ENCODE measurements at places on chromosomes 3 and 15.

- DNase-seq = peak; percentile 34
Observed at GRCh38 chr3:42735615-42736014, 33.0 kb upstream of the HHATL start.

DNA sequence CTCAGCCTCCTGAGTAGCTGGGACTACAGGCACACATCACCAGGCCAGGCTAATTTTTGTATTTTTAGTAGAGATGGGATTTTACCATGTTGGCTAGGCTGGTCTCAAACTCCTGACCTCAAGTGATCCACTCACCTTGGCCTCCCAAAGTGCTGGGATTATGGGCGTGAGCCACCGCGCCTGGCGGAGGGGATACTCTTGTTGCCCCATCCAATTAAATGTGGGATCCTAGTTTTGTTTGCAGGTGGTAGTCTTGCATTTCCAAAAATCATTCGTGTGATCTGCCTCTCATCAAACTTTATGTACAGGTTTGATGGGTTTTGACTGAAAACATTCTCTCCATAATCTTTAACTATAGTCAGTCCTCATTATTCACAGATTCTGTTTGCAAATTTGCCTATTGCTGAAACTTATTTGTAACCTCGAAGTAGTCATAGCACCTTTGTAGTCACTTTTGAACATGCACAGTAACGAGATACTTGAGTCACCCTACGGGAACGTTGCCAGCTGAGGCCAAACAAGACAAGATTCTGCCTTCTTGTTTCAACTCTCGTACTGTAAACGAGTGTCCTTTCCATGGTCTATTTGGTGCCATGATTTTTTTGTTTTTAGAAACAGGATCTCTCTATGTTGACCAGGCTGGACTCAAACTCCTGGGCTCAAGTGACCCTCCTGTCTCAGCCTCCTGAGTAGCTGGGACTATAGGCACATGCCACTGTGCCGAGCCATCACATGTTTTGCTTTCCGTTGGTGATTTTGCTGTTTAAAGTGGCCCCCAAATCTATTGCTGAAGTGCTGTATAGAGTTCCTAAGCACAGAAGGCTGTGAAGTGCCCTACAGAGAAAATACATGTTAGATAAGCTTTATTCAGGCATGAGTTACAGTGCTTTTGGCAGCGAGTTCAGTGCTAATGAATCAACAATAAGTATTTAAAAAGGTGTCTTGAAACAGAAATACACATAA is 8.1 kb upstream of the MAPK6 start:
- DNase-seq = no peak

GRCh38 chr3:158770741-158771350 is 31.0 kb upstream of the MFSD1 start:
- no peak for DNase-seq

GRCh38 chr15:62173215-62173614 is 8.1 kb upstream of the C2CD4B start:
- no peak for DNase-seq

GRCh38 chr3:169356284-169356955 is 307.1 kb downstream of the MECOM start:
- DNase-seq = no peak

GRCh38 chr3:119195911-119196310 is 22.5 kb downstream of the UPK1B start:
- no peak for DNase-seq

- DNase-seq = no peak
Observed at GRCh38 chr15:47570881-47571640, 146.2 kb upstream of the SEMA6D start.

- DNase-seq = peak; percentile 75
Observed at GRCh38 chr3:195270079-195270816, 711 bp downstream of the XXYLT1 start.

- no peak for DNase-seq
Observed at GRCh38 chr3:175453361-175453760, 594.2 kb downstream of the NAALADL2 start.

GRCh38 chr15:74669627-74670026 is 26.2 kb downstream of the EDC3 start:
- no peak for DNase-seq

DNA sequence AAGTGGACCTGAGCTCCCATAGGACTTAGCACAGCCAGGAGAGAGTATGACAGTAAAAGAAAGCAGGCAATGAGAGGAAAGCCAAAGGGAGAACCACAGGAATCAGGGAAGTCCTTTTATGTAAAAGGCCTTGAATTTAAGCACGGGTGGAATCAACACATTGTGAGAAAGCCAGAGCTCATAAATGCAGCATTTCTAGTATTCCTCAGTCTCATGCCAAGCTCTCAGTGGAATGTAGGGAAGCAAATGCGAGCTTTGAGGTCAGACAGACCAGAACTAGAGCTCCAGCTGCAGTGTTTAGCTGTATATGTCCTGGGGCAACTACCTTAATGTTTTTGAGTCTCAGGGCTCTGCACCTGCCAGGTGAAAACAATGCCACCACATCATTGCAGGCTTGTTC is 132.1 kb upstream of the TRIM42 start:
- DNase-seq = no peak

- DNase-seq = no peak
Observed at GRCh38 chr15:33114374-33114717, 80.2 kb downstream of the FMN1 start.

DNA sequence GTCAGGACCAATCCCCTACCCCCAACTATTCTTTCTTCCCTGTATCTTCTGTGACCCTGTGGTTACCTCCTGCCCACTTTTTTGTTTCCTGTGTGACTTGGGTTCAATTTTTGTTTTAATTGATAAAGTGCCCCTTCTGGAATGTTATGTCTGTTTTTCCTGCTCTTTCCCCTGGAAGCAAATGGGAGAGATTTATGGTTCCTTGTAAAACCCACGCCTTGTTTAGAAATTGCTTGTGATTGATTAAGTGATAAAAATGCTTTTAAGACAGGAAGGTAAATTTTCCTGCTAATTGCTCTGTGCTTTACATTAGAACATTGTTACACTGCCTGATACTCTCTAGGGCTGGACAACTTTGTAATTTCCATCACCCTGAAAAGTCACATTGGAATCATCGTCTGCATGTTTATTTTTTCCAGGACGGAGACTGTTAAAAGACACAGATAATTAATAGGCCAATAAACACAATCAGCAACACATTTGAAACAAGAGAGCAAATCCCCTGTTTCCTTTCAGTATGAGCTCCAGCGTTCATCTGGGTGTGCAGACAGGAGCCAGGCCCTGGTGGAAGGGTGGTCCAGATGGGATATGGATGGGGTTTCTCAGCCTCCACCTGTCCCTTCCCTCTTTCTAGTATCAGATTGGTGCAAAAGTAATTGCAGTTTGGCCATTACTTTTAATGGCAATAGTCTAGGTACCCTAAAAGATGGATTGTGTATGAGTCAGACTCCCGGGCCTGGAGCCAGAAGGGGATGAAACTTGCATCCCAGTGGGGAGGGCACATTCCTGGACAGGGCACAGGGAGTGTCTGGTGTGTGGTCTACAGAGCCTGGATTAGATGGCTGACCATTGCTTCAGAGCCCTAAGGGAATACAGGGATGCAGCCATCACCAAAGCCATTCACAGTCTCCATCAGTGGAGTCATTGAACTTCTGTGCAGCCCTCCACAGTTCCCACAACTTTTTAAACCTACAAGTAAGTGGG is 58.1 kb upstream of the AGBL1 start:
- DNase-seq = no peak

- no peak for DNase-seq
Observed at GRCh38 chr3:63992516-63993209, 30.6 kb downstream of the PSMD6 start.

DNA sequence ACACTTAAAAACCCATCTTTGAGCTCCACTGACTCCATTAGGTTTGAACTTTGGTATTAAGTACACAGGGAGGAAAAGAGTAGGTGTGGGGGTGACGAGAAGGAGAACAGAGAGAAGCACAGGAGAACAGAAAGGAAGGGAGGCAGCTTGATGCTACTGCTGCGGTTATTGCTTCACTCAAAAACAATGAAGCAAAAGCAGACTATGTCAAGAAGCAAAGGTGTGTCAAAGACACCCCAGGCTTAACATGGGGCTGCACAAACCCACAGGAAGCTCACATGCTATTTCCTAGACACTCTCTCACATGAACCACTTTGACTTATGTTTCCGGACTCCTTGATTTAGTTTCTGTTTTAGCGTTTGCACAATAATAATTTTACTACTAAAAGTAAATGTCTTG is 961.0 kb upstream of the CFAP20DC start:
- DNase-seq = no peak

DNA sequence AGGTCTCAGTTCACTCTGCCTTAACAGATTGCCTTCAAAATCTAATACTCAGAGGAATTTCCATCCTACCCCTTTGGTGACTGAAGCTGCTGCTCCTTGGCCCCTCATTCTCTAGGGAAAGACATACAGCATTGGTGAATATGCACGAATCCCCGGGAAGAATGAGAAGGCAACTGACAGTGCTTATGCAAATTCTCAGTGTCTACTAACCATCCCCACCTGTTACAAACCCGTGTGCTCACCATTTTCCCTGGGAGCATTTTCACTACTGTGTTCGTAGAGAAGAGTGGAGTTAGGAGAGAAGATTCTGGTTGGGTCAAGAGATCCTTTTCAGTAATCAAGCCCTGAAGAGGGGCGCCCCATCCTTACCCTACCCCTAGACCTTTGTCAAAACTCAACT is 37.7 kb downstream of the SYNM start:
- peak; percentile 17 for DNase-seq

DNA sequence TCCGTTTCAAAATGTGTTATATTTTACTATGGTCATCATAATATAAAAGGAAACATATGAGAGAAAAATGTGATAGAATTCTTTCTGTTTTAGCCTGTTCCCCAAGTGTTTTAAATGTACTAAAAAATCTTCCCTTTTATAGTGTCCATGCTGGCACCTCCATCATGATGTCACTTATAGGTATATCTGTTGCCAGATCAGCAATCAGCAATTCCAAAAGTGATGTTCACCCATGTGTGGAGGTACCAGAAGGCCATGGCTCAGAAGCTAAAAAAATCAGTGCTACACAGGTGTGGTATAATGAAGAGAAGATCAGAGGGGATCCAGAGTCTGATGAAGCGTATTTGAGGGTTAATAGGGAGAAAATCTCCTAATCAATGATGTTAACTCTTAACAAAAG is 1.1 kb upstream of the GPR15 start:
- DNase-seq = no peak

DNA sequence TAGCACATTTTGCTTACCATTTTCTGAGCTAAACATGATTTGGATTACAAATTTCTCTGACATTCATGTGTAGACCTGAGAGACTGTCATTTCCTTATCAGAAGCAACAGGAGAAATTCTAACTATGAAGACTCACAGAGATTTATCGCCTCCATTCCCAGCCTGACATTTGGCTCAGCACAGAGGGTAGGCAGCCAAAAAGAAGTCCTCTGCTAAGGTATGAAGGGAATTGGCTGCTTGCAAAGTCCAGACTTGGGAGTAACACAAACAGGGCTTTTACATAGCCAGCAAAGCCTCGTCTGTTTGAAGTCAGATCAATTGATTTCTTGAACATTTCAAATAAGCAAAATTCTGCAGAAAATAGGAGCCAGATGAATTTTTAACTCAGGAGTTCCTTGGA is 57.0 kb upstream of the CMSS1 start:
- DNase-seq = no peak

DNA sequence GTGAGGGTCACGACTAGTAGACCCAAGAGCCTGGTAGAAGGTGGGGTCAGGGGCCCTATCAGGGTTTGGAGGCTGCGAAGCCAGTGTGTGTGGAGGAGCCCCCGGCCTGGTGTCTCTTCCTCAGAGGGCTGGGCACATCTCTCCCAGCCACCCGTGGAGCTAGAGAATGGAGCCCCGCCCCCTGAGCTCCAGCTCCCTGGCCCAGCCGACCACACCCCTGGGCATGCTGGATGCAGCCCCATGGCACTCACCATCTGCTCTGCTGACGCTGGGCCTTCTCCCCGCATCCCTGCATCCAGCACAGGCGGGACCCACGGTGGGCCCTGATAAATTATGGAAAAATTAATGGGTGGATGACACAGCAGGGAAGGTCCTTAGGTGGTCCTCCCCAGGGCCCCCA is 17.5 kb downstream of the ANKRD63 start:
- DNase-seq = no peak

- DNase-seq = no peak
Observed at GRCh38 chr3:144244662-144245061, 273.0 kb downstream of the DIPK2A start.

GRCh38 chr15:81195339-81195864 is 1.3 kb upstream of the IL16 start:
- no peak for DNase-seq

GRCh38 chr3:185555101-185555501 is 2.7 kb upstream of the LIPH start:
- no peak for DNase-seq

GRCh38 chr15:65902373-65902772 is 33.1 kb downstream of the RAB11A start:
- DNase-seq = no peak

GRCh38 chr3:95738045-95738444 is 1076.3 kb upstream of the EPHA6 start:
- DNase-seq = no peak

GRCh38 chr3:119978554-119979208 is 115.6 kb downstream of the GSK3B start:
- DNase-seq = no peak

DNA sequence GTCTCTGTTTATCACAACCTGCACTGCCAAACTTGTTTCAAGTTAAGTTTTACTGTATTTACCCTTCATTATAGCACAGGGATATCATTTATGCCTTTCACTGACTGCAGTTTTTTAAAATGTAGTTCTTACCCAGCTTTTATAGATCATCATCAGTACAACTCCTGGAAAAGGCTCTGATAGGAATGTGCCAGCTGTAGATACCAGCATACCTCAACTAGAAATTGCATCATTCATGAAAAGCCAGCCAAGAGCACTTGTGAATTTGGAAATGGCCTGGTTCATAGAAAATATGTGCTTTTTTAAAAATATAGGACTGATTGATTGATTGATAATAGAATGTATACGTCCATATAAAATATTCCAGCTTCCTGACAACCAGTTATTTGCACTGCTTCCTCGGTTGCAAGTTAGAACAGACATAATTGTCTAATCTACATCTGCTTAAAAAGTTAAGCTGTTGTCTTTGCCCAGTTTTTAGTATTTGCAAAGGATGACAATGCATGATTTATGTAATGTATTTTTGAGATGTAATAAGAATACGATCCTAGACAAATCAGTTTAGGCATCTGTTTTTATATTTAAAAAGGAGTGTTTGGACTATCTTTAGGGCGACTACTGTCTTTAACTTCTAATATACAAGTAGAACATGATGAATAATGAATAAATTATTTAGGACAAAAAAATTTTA is 58.5 kb downstream of the DCUN1D1 start:
- no peak for DNase-seq
